ENCODE measurements at places on chromosomes 16 and 17.

DNA sequence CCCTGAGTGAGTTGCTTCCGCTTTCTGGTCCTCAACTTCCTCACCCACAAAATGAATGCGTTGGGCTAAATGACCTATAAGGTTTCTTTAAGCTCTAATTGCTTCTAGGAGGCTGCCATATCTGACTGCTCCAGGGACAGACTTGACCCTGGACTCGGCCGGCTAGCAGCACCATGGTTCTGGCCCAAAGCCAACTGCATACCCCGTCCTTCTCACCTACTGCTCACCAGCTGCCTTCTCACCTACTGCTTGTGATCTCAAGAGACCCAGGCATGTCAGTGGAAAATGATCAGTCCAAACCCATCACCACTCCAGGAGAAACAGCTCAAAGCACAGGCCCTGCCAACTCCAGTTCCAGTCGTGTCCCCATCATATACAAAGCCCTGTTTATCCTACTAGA is 124.3 kb upstream of the IRX5 start:
- DNase-seq: no peak

- no peak for DNase-seq
These were observed 79.6 kb upstream of the HS3ST2 start for GRCh38 chr16:22734368-22734767.

DNA sequence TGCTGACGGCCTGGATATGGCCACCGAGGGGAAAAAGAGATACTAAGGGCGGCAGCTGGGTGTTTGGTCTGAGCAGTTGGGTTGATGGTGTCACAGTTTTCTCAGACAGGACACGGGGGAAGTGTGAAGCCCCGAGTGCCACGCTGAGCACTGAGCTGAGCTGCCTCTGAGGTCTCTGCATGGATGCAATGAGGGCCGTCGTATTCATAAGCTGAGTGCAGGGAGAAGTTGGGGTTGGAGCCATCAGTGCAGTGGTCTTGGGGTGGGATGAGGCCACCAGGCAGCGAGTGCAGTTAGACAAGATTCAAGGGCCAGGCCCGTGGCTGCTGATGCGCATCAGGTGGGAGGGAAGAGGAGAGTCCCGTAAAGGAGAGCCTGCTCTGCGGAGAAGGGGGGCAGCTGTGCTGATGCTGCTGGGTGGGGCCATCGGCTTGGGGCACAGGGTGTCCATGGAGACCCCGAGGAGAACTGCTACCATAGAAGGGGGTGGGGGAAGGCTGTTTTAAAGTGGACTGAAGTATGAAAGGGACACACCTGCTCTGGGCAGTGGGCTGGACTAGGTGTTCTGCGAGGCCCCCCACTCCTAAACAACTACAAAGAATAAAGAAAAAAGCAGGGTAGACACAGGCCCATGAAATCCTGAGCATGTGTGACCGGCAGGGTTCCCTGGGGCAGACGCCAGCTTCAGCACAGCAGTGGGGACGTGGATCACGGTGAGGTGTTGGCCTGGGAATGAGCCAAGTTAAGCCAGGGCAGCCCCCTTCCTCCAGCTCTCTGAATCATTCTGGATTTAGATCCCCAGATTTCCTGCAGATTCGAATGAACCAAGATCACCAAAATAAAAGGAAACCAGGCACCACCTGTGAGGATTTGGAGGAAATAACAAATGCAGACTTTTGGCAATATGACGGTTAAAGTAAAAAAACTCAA is 19.7 kb downstream of the IL34 start:
- DNase-seq: no peak

DNA sequence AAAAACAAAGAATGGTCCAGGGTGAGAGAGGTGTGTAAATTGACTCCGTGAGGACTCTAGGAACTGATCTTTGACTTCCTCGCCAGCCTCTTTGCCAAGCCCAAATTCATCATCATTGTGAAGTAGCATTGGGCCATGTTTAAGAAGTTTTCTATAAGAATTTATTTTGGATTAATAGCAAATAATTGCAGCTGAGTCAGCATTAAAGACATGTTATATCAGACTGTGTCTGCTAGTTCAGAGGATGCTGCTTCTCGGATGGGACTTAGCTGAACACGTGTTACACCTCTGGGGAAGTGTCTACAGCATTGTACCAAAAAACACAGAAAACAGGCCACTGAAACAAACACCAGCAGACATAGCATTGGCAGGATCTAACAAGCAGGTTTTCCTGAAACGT is 366.6 kb downstream of the CDH13 start:
- no peak for DNase-seq

- no peak for DNase-seq
These were observed 9.1 kb upstream of the SLC12A3 start for GRCh38 chr16:56855946-56856345.

GRCh38 chr16:81638286-81638945 is 140.7 kb upstream of the PLCG2 start:
- DNase-seq: no peak

- DNase-seq: no peak
These were observed 7.7 kb upstream of the DCTPP1 start for GRCh38 chr16:30437511-30438046.

GRCh38 chr17:82065638-82066303 is at the start of gene DUS1L:
Gene DUS1L, minus strand, starts transcription at chr17:82065804. Its CDS starts 745 bp downstream, at chr17:82065059.
- DNase-seq: peak; percentile 41

DNA sequence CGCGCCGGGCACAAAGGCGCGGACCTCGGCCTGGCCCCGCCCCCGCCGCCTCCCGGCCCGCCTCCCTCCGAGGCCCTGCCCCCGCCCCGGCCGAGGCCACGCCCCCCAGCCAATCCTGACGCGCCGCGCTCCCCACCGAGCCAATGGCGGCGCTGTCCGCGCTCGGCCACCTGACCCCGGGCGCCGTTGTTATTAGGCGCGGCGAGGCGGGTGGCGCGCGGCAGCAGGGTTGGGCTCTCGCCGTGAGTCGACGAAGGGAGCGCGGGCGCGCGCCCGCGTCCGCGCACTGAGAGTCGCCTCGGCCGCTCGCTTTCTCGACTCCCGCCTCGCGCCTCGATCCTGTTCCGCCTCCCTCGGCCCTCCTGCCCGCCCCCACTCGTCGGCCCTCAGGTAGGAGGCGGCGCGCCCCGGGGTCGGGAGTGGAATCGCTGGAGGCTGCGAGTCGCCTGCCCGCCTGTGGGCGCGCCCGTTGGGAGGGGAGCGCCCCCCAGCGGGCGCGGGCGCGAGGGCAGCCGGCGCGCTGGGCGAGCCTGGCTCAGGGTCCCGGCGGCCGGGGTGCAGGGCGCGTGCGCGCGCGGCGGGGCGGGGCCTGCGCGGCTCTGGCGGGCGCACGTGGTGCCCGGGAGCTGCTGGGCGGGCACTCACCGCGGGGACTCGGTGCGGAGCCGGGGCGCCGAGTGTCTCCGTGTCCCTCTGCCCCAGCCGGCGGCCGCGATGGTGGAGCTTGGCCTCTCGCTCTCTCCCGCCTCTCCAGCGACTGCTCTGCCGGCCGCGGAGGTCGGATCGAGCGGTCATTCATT is 405 bp upstream of the CBLN1 start:
- DNase-seq: no peak

- DNase-seq: no peak
These were observed 432.1 kb downstream of the ZFHX3 start for GRCh38 chr16:72615856-72616255.

DNA sequence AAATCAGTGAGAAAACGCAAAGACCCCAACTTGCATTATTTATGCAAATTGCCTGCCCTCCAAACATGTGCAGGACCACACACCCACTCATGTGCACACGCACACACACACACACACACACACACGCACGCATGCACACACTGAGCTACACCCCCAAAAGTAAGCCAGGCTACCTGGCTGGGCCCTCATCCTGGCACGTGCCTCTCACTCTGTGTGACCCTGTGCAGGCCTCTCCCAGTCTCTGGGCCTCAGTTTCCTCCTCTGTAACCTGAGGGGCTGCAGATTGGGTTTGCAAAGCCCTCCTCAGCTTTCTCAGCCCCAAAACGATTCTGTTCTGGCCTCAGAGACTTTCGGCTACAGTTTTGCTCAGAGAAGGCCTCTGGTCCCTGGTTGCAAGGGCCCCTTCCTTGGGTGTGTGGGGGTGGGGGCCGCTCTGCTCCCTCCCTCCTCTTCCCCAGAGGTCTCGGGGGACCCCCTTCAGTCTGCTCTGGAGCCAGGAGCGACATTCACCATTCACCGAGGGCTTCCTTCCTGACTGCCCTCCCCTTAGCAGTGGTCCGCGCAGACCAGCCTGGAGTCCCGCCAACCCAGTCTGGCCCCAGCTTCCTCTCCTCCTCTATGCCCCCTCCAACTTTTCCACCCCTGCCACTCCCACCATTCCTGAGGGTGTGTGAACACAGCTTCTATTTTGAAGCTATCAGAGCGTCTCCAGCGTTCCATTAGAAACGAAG is 5.4 kb upstream of the PIK3R6 start:
- no peak for DNase-seq

GRCh38 chr17:35870906-35871819 is 2.5 kb upstream of the HEATR9 start:
- DNase-seq: no peak

GRCh38 chr17:65609286-65609685 is 47.8 kb upstream of the AXIN2 start:
- no peak for DNase-seq

- DNase-seq: no peak
These were observed 818 bp downstream of the DNAJC7 start for GRCh38 chr17:42016411-42016831.

Data from stimulated activated CD8-positive, alpha-beta memory T cell treated with anti-CD3 and anti-CD28 coated beads, Interleukin-4, amount 100 ng/mL, for 1 hour (primary cell).